T-helper 17 cell (primary cell): ENCODE measurements at places on chromosomes 11 and 22. TPM values are rescaled to one million over a fixed set of nuclear protein-coding genes. Genes with fewer than 3 reads are reported as not detected.

Gene OR51B4
- total RNA-seq = not detected

Gene BATF2
- total RNA-seq = not detected

Gene GGT5
- not detected for total RNA-seq

Gene XNDC1N
- total RNA-seq = 16.4 TPM

Gene C11orf97
- not detected for total RNA-seq

DNA sequence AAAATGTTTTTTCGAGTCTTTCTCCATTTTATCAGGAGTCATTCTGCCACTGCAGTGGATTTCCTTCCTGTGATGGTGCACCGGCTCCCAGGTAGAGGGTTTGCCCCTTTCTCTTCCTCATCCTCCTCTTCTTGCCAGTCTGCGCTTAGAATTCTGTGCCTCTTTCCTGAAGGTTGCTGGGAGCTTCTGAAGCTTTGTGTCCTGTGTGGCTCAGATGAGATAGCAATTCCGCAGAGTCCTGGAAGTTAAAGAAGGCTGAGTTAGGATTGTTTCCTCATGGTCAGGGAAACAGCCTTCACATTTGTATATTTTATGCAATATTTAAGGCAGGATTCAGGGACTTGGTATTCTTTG is 264 bp downstream of the BCO2 start:
- no peak for DNase-seq
- H3K27ac ChIP-seq = peak overlapping the region; percentile 80
- H3K4me1 ChIP-seq = peaks cover 10% of the 10 kb centered on the region
- H3K27me3 ChIP-seq = peaks cover 30% of the 10 kb centered on the region
- no peaks in the 10 kb centered on the region for H3K36me3 ChIP-seq

- no peaks in the 10 kb centered on the region for H3K36me3 ChIP-seq
- DNase-seq = no peak
- no peaks in the 10 kb centered on the region for H3K27me3 ChIP-seq
- H3K4me1 ChIP-seq = no peaks in the 10 kb centered on the region
These were observed 33.2 kb downstream of the SLC5A12 start for GRCh38 chr11:26688701-26689100.

- H3K27ac ChIP-seq = no peak overlapping the region
- peaks cover 18% of the 10 kb centered on the region for H3K27me3 ChIP-seq
- H3K36me3 ChIP-seq = no peaks in the 10 kb centered on the region
- H3K4me1 ChIP-seq = peaks cover 2% of the 10 kb centered on the region
These were observed 15.4 kb downstream of the ASRGL1 start for GRCh38 chr11:62352355-62353336.

DNA sequence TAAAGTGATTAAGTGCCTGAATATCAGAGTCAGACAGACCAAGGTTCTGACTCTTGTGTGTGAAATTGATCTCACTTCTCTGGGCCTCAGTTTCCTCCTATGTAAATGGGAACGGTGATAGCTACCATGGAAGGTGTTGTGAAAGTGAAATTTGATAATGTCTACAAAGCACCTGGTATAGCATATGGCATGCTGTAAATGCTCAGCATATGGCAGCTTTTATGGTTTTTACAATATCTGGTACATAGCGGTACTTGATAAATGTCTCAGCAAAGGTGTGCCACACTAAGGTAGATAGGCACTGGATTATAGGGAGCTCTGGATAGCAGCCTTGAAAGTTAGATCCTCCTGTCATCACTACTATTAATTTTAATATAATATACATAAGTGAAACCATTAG is 19.9 kb downstream of the POU2AF2 start:
- H3K4me1 ChIP-seq = no peaks in the 10 kb centered on the region
- no peak overlapping the region for H3K4me3 ChIP-seq
- no peak for DNase-seq
- no peaks in the 10 kb centered on the region for H3K36me3 ChIP-seq
- H3K27ac ChIP-seq = no peak overlapping the region

- H3K4me3 ChIP-seq = no peak overlapping the region
- no peak for DNase-seq
- peak overlapping the region; percentile 78 for H3K27ac ChIP-seq
These were observed 15.7 kb downstream of the USP28 start for GRCh38 chr11:113859665-113860064.

DNA sequence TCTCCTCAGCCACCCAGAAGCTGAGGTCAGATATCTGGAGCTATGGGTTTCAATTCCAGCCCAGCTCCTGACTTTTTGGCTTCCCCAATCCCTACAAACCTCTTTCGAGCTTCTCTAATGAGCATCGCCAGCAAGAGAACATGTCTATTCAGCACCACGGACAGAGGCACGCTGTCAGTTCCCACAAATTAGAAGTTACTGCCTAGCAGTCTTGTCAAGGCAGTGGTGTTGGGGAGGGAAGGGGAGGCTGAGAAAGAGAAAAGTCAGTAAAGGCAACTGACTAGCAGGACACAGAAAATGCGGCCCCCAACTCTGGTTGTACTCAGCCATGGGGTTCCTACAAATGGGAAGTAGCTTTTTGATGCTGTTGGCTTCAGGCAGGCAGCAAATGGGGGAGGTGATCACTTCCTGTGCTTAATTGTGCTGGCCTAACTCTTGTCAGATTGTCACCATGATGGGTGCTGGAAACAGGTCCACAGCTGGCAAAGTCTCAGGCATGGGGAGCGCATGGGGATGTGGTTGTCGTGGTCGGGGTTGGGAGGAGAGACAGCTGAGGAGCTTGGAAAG is 205.9 kb downstream of the ST3GAL4 start:
- no peaks in the 10 kb centered on the region for H3K36me3 ChIP-seq
- H3K27ac ChIP-seq = no peak overlapping the region
- peaks cover 28% of the 10 kb centered on the region for H3K27me3 ChIP-seq
- no peak for DNase-seq
- no peaks in the 10 kb centered on the region for H3K4me1 ChIP-seq

DNA sequence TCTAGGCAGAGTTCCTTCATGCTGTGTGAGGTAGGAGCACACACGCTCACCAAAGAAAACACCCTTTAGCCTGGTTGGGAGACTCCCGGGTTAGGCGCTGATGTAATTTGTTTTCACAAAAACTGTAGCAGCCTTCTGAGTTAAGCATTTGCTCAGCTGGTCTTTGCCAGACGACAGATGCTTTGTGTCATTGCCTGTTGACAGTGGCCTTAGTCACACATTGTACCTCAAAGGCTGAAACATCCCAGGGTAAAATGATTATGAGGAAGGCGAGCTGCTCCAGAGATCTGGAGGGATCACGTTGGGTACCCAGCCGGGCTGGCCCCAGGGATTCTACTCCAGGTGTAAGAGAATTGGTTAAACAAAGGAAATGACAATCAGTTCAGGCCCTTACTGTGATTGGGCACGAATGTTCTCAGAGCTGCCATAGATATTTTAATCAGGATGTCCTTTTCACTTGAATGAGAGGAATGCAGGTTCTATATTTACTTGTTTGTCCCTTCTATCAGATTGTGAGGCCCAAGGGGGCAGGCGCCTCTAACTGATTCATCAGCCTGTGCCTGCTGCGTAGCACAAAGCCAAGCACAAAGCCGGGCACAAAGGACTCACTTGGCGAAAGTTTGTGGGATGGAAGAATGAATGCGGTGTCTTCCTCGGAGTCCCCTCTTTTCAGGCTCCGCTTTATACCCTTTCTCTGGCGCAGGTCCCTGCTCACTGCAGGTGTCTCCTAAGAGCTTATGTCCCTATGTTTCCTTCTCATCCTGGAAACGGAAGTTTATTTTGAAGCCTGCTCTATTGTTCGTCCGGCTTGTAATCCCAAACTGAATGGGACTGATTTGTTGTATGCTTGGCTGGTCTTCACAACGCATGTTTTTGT is 47.1 kb downstream of the ADM start:
- H3K27me3 ChIP-seq = peaks cover 60% of the 10 kb centered on the region
- H3K27ac ChIP-seq = no peak overlapping the region
- H3K4me3 ChIP-seq = no peak overlapping the region
- H3K4me1 ChIP-seq = no peaks in the 10 kb centered on the region

- H3K27me3 ChIP-seq = no peaks in the 10 kb centered on the region
- no peaks in the 10 kb centered on the region for H3K36me3 ChIP-seq
- DNase-seq = no peak
- H3K27ac ChIP-seq = peak overlapping the region; percentile 70
- peak overlapping the region; percentile 94 for H3K4me3 ChIP-seq
These were observed 667 bp downstream of the DGCR6L start for GRCh38 chr22:20319041-20319744.

DNA sequence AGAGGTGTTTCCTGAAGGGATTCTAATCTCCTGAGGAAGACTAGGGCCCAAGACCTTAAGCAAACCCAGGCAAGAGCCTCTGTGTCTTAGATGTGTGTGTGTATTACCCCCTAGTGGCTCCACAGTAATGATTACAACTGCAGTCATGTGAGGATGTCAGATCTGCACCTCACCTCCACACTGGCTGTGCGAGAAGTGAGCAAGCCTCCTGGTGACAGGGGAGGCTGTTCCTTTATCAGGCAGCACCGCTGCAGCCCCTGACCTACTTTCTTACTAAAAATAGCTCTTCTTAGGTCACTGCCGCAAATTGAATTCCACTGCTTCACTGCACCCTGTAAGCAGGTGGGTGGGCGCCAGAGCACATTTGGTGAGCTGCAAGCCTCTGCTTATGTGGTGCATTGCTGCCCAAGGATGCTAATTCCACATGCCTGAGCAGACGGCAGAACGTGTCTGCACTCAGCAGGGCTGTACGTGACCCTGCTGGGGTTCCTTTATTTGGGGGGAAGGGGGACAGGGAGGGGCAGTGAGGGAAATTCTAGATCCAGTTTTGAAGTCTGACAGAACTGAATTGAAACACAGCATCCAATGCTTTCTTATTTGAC is 112.4 kb downstream of the KCNC1 start:
- no peak for DNase-seq
- peaks cover 3% of the 10 kb centered on the region for H3K4me1 ChIP-seq
- no peak overlapping the region for H3K4me3 ChIP-seq
- H3K27me3 ChIP-seq = no peaks in the 10 kb centered on the region

- H3K27ac ChIP-seq = no peak overlapping the region
- peaks cover 39% of the 10 kb centered on the region for H3K27me3 ChIP-seq
- H3K4me1 ChIP-seq = peaks cover 9% of the 10 kb centered on the region
These were observed 58.2 kb downstream of the SMIM38 start for GRCh38 chr11:69213964-69214363.

- H3K36me3 ChIP-seq = no peaks in the 10 kb centered on the region
- no peak overlapping the region for H3K4me3 ChIP-seq
- H3K27ac ChIP-seq = no peak overlapping the region
- DNase-seq = no peak
- peaks cover 23% of the 10 kb centered on the region for H3K27me3 ChIP-seq
These were observed 3.4 kb downstream of the KIRREL3 start for GRCh38 chr11:126997196-126997595.

DNA sequence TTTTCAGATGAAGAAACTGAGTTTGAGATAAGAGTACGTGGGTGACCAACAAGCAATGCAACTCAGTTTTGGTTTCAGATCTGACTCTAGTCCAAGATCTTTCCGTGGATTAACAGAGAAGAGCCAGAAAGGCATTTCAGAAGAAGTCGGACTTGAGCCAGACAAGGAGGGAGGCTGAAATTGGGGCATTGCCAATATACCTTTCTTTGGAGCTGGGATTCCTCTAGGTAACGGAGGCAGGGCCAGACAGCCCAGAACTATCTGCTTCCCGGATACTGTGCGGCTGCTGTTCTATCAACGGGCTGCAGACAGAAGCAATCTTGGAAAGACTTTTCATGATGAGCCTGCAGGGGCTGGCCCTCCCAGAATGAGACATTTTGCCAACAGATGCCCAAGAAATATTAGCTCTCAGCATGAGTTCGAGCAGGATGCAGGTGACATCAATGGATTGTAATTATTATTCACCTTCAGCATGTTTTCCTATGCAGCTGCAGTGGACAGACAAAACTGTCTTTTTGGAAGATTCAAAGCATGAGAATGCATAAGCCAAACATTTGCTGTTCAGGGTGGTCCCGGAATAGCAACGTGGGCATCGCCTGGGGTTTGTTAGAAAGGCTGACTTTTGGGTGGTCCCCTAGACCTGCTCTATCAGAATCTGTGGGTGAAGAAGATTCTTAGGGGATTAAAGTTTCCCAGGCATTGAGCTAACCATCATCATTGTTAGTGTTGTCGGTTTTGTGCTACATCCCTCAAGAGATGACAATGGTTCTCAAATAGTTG is 95.7 kb downstream of the SCN3B start:
- no peaks in the 10 kb centered on the region for H3K27me3 ChIP-seq
- no peak overlapping the region for H3K27ac ChIP-seq
- no peaks in the 10 kb centered on the region for H3K36me3 ChIP-seq
- H3K4me3 ChIP-seq = no peak overlapping the region
- no peak for DNase-seq
- peaks cover 20% of the 10 kb centered on the region for H3K4me1 ChIP-seq

DNA sequence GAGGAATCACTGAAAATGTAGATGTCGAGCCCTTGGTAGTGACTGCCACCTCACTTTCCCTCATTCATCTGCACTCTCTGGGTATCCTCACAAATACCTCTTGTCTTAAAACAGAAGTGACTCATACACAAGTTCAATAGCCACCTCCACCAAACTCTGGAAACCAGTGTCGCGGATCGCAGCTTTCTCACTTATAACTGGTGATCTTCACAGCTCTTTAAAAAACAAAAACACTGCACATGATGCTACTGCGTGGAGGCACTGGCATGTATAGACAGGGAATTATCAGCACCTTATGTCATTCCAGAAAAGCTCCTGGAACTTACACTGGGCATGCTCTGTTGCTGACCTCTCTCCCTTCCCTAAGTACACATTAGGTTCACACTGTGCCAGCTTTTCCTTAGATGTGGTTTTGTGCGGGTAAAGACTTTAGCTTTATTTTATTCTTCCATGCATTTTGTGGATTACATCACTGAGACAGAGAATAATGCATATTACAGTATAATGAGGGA is 425.5 kb upstream of the CADM1 start:
- no peak overlapping the region for H3K4me3 ChIP-seq
- H3K27me3 ChIP-seq = no peaks in the 10 kb centered on the region

DNA sequence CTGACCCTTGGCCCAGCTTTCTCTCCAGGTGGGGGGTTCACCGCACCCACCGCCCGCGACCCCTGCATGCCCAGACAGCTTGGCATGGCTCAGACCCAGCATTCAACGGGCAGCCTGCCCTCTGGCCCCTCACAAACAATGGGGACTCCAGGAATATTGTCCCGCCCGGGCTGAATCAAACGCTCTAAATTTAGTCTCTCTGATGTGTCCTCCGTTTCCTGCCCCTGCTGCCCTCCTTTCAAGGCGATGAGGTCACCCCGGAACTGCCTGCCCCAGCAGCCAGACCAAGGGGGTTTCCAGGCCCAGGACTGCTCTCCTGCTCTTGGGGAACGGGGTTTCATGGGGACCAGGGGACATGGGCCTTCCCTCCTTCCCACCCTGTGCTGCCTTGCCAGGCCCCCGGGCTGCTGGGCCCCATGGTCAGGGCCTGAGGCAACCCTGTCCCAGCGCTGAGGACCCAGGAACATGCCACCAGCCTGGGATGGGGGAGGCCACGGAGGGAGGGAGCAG is 10.1 kb upstream of the PDGFB start:
- DNase-seq = no peak
- H3K36me3 ChIP-seq = no peaks in the 10 kb centered on the region
- peaks cover 28% of the 10 kb centered on the region for H3K27me3 ChIP-seq
- H3K4me1 ChIP-seq = peaks cover 17% of the 10 kb centered on the region

DNA sequence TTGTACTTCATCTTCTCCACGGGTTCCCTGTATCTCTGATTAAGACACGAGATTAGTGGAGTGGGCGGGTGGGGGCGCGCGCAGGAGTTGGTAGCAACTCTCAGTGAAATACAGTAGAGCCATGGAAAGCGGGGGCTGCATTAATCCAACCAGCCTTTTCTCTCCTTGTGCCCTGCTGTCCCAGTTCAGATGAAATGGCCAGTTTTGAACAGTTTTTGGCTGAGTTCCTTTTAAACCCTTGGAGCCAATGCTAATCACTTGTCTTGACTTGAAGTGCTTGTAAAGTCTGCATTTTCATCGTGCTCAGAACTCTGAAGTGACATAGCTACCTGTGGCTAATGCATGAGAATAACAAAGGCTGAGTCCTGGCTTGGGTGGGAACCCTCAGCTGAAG is 734 bp upstream of the TMEM123 start:
- H3K4me3 ChIP-seq = peak overlapping the region; percentile 97
- no peaks in the 10 kb centered on the region for H3K27me3 ChIP-seq
- DNase-seq = no peak
- peak overlapping the region; percentile 95 for H3K27ac ChIP-seq
